ENCODE measurements at places on chromosomes 4 and X.

GRCh38 chr4:67615119-67615518 is 56.6 kb downstream of the STAP1 start:
- no peak for DNase-seq

GRCh38 chr4:7952615-7953014 is 13.0 kb upstream of the AFAP1 start:
- no peak for DNase-seq

GRCh38 chrX:10600479-10600878 is 19.9 kb downstream of the MID1 start:
- DNase-seq = no peak

GRCh38 chr4:8329859-8330761 is 60.6 kb downstream of the HTRA3 start:
- no peak for DNase-seq

DNA sequence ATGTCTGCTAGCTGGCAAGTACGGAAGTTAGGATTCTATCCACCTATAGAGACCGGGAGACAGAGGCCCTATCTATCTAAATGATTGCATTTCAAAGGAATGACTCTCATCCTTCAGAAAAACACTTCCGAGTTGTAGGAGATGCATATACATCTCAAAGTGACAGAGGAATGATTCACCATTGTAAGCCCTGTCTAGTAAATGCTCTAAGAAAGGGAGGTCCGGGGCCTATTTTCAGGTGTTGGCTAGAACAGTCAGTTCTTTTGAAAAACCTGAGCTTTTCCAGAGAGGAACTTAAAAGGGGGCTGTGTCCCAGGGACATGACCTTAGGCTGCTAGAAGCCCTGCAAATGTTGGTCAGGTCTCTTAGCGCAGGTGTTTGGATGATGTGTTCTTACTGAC is 262.9 kb upstream of the IL1RAPL1 start:
- no peak for DNase-seq

GRCh38 chr4:165151734-165152133 is 39.1 kb upstream of the TMEM192 start:
- no peak for DNase-seq

DNA sequence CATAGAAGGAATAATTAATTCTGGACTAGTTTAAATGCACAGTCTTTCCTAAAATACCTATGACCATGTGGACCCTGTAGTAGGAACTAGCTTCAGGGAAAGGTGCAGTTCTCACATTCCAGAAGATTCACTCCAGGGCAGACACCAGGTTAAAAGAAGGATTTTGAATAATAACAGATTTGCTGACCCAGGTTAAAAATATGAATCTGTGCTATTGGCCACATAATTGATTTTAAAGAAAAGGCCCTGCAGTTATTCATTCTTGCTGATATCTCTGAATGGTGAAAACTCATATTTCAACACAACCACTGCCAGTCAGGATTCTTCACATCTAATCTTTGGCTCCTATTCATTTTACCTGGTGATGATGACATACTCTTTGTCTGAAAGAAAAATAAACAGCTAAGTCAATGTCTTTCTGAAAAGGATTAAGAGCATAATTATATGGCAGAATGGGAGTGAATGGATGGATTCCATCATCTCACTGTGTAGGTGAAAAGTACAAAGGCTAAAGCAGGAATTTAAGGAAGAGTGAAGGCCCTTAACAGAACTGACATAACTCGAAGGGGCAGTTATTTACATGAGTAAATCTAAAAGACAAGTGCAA is 432.8 kb downstream of the PDGFC start:
- no peak for DNase-seq

GRCh38 chrX:140440876-140441275 is 64.0 kb downstream of the SOX3 start:
- DNase-seq = no peak

DNA sequence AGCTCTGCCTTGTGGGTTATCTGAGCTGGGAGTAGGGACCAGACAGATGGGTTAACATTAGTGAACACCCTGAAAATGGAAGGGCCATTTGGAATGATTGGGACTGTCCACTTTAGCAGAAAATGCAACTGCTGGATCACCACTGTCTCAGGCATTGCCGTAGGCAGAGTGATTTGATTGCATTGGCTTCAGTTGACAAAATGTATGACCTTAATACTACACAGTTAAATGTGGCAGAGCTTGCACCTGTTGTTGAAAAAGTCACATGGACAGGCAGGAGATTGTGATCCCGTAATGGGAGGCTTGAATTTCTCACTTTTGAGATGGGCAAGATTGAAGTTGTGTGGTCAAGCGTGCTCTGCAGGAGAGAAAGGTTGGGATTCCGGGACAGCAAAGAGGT is 166.5 kb upstream of the PUDP start:
- DNase-seq = no peak

GRCh38 chrX:130916636-130917422 is 13.8 kb upstream of the ENOX2 start:
- DNase-seq = peak; percentile 9

DNA sequence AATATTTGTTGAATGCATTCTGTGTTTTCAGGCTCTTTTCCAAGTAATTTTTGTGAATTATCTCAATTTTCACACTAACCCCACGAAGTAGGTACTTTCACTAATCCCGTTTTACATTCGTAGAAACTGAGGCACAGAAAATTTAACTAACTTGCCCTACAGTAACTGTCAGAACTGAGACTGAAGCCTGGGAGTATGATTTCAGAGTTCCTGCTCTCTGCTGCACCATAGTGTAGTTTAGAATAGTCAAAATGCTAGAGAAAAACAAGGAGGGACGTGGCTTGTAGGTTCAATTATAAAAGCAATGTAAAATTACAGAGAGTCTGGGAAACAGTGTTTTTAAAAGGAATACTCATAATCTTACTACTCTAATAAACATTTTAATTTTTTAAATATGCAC is 2.2 kb downstream of the CLCN3 start:
- no peak for DNase-seq

DNA sequence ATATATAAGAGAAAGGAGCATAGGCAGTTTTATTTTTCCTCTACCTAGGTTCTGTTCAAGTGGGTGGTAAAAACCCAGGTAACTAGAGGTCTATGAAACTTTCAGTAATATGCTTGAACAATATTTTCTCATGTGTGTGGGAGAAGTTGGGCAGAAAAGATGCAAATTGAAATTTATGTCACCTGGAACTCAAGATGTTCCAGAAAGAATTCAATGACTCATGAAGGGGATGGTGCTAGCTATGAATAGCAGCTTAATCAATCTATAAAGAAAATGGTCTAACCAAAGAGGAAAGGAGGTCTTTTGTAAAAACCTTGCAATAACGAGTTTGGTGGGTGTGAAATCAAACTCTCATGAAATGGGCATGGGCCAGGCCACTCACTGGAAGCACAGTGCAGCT is 263.8 kb downstream of the INPP4B start:
- no peak for DNase-seq

DNA sequence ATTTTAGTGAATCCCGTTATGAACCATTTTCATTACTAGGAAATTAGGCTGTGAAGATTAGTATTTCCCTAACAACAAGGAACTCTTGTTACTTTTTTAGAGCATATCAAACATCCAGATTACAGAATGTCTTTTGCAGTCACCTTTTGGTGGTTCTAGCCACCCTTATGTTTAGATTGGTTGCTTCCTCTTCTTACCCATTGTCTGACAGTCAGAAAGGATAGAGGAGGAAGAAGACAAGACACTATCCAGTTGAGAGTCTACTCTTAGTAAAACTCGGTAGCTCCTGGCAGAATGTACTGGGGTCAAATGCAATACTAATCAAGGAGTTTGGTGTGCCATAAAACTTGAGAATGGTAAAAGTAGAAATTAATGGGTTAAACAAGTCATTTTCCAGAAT is 1.6 kb upstream of the GUCY1A1 start:
- DNase-seq = no peak

DNA sequence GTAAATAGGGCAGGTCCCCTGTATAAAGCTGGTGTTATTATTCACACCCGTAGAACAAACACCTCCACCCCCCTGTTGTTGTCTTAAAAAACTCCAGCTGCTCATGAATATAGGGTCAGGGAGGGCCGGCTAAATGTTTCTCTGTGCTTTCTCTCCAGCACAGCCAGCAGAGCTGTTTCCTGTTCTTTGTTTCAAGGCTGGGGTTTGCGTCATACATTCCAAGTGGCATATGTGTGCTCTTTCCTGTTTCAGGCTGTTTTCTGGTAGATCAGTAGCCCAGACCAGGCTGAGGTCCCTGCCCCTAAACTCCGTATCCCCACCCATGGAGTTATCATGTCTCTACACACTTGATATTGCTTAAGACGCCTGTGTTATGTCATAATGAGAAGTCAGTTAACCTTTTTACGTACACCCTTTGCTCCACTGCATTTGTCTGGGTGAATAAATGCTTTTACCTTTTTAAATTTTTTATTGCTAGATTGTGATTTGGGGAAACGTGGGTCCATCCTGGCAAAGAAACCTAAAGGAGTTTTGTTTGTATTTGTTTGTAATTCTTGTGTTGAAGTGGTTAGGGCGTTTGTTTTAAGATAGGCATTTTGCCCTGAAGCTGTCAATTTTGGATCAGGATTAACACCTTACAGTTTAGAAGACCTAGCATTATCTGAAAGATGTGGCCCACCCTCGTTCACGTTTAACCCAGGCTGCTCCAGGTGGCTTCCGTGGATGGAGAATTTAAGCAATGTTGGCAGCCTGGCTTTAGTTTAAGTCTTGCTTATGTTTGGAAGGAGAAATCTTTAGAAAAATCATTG is 3.3 kb downstream of the KLF3 start:
- no peak for DNase-seq

DNA sequence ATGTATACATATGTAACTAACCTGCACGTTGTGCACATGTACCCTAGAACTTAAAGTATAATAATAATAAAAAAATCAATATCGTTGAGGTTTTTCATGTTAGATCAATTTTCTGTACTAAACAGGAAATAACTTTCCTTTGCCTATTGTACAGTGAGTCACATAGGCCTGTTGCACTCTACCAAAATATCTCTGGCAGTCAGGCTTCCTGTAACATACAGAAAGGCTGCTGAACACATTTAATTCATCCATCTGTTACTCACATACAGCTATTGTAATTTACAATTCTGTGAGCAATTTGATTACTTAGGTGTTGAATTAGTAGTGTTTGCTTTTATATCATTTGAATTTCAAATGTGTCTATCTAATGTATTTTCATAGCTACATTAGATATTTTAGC is 427.8 kb downstream of the TMA16 start:
- DNase-seq = no peak

DNA sequence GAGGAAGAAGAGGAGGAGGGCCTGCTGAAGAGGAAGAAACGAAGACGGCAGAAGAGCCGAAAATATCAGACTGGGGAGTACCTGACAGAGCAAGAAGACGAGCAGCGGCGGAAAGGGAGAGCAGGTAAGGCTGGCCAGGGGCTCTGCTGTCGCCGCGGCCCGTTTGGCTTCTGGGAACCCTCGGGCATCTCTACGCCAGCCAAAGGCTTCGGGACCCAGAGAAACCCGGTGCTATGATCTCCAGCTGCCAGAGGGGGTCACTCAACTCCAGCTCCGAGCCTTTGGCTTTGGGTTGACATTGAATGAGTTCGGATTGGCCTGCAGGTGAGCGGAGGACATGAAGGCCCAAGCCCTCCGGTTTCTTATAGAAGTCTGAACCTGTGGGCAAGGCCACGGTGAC is 42.8 kb downstream of the BCORL1 start:
- no peak for DNase-seq

DNA sequence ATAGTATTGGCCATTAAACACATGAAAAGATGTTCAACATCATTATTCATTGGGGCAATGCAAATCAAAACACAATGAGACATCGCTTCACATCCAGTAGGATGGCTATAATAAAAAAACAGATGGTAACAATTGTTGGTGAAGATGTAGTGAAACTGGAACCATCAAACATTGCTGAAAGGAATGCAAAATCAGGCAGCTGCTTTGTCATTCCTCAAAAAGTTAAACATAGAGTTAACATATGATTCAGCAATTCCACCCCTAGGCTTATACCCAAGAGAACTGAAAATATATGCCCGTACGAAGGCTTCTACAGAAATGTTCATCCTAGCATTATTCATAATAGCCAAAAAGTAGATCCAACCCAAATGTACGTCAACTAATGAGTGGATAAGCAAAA is 144.0 kb upstream of the NAP1L5 start:
- DNase-seq = no peak

DNA sequence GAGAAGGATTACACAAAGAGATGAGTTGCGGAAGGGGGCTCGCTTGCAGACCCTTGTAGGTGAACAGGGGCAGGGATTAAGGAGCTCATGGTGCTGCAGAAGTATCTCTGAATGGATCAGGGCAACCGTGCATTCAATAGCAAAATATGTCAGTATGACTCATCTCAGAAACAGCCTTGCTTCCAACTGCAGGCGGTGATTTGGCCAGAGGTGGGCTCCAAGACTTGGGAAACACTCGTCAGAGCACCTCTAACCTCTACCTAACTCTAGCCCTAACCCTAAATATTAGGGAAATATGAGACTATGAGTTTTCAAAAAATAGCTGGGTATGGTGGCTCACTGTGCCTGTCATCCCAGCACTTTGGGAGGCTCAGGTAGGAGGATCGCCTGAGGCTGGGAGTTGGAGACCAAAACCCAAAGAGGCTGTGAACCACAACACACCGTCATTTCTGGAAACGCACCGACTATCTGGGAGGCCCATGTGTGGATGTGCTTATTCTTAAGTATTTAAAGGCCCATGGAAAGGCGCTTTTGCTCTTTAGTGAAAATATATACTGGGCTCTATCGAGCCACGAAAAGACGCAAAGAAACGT is 102.6 kb downstream of the DHRSX start:
- DNase-seq = no peak

- no peak for DNase-seq
These were observed 1003.6 kb downstream of the FAT4 start for GRCh38 chr4:126318376-126318775.

GRCh38 chr4:116005806-116006088 is 892.3 kb upstream of the NDST4 start:
- DNase-seq = no peak

GRCh38 chr4:48340276-48340964 is 909 bp upstream of the SLAIN2 start:
- DNase-seq = no peak

DNA sequence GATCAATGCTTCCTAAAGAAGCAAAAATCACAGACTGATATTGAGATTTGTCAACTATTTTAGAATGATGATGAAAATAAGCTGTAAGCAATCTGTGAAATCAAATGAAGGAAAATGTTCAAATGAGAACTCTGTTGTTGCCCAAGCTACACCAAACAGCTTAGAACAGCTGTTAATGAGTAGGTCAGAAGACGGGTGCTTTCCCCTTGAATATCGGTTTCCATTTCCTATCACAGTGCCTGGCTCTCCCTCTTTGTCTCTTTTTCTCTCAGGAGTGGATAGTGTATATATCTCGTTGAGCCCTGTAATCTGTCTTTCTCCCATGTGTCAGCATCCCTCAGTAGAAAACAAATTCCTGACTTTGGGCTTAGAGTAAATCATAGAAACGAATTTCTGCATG is 1592.9 kb upstream of the TENM3 start:
- DNase-seq = no peak

- no peak for DNase-seq
These were observed 59.9 kb upstream of the CHRNA9 start for GRCh38 chr4:40275065-40275730.

DNA sequence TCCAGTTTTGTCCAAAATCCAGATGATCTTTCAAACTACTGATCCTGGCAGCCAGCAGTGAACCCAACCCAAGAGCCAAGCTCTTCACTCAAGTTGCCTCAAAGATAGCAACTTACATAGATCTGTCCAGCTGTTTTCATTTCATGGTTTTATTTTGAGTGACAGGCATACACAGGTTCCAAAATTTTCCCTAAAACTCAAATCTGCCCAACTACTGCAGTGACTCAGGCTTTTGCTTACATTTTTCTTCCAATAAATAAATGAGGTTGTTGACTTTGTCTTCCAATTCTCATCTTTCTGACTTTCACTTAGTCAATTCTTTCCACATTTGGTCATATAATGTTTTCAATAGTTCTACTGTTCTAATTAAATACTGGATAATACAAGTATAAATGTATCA is 158.8 kb downstream of the TECRL start:
- DNase-seq = no peak

Data from GM12891 (cell line).